ENCODE measurements at places on chromosomes 5 and 9.

DNA sequence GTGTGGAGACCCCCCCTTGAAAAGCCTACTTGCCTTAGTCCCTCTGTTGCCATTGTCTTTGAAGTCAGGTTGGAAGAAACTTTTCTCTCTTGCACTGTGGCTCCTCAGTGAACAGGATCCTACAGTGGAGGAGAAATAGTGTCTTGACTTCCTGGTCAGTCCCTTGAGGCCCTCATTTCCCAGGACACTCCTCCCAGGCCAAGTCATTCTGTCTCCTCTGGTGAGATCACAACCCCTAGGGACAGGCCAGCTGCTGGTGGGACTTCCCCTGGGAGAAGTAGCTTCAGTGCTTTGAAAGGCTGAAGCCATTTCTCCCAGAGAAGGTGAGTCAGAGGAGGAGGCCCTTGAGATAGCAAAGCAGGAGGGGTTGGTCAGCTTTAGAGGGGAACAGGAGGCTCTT lies 10.1 kb upstream of the GRIA1 start:
- no peak for DNase-seq

- no peak for DNase-seq
Measured at GRCh38 chr9:109360771-109361170, 39.9 kb upstream of the EPB41L4B start.

- no peak for DNase-seq
Measured at GRCh38 chr5:16749626-16750025, 132.8 kb upstream of the RETREG1 start.

DNA sequence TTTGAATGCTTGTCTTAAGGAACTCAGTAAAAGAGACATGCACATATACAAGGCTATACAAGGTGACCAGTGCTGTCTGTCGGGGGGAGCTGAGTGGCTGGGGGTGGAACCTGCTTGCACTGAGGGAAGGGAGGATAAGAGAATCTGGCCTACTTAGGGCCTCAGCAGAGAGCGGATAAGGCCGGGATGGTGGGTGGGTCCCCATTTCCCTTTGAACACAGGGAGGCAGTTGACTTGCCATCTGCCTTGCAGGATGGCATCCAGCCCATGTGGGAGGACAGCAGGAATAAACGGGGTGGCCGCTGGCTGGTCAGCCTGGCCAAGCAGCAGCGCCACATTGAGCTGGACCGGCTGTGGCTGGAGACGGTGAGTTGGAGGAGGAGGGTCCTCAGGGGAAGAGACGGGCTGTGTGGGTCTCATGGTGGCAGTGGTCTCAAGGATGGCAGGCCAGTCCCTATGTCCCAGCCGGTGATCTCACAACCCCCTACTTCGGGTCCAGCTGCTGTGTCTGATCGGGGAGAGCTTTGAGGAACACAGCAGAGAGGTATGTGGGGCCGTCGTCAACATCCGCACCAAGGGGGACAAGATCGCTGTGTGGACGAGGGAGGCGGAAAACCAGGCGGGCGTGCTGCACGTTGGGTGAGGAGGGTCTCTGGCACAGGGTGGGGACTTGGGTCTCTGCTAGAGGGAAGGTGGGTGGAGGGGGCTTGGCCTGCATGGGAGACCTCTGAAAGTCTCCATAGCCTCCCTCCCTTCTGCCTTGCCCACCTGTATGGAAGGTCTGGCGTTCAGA lies 2.2 kb upstream of the TSPAN17 start:
- no peak for DNase-seq

DNA sequence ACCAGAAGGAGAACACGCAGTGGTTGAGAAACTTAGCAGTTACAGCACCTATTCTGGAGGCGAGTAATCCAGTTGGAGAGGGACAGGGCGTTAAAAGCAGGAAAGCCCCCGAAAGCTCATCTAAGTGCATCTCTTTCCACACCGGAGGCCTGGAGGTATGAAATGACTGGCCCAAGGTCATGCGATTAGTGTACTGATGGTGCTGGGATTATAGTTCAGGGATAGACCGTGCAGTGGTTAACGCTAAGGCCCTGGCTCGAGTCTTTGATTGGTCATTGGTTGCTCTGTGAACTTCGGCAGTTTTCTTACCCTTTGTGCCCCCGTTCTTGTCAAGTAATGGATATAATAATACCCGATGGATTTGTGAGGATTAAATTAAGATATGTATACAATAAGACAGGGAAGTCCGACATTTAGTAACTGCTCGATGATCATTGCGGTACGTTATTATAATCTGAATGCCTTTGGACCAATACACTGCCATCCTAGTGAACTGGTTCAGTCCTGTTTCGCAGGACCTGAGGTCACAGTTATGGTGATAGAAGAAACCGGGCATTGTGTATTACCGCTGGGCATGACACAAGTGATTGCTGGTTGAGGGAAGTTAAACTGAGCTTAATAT lies 960 bp downstream of the CANX start:
- peak; percentile 74 for DNase-seq

DNA sequence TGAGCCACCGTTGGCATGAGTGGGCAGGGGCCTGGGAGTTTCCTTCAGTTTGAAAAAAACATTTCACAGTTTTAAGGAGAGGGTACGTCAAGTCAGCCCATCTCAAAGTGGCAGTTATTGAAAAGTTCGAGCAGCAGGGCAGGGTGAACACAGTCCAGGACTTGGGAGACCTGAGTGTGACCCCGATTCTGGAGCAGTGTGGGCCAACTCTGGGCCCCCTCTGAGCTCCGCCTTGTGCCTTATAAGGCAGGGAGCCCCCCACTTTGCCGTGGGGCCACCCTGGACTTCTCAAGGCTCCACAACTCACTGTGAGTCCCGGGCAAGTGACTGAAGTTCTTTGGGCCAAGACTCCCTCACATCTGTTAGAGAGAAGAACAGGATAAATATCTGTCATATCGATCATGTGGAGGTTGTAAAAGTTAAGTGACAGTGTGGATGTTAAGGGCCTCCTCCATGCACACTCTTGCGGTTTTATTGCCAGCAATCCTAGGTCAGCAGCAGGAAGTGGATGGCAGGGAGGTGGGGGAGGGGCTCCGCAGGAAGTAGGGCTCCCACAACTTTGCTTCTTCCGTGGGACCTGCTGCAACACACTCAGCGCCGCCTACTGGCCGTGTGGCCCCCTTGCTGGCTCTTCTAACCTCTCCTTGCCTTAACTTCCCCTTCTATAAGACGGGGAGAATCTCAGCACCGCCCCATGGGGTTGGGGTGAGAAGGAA lies 38.4 kb downstream of the HRH2 start:
- DNase-seq: peak; percentile 57

DNA sequence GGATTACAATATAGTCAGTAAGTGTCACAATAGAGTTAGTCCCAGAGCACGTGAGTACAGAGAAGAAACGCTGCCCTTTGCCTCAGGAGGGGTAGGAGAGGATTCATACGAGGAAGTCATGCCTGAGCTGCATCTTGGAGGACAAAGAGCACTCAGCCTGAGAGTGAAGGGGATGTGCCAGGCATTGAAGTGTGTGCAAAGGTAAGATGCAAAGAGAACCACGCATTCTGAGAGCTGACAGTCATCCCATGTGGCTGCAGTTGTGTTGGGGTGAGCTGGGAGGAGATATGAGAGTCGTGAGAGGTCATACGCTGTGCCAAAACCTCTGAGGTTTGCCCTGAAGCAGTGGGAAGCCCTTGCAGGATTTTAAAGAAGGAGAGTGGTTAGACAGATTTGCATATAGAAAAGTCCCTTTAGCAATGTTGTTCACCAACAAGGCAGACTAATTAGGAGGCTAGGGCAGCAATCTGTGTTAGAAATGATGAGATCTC lies 97.5 kb downstream of the PIP5K1B start:
- peak; percentile 79 for DNase-seq

- DNase-seq: no peak
Measured at GRCh38 chr5:150075806-150076205, 10.5 kb downstream of the CSF1R start.

DNA sequence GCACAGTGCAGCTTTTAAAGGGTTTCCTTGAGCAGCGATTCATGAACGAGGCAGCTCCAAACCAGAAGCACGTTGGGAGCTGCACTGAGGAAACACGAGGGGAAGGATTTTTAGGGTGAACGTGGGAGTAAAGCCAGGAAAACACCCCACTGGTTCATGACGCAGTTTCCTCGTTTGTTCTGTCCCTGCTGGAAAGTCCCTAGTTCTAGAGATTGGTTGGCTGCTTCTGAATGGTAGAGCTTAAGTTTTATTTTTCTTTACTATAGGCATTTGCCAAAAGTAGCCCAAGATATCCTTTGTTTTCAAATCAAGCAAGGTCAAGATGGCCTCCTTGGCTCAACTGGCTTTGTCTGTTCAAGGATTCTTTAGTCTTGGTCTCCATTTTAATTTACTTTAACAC lies 116.5 kb upstream of the CACNA1B start:
- DNase-seq: no peak

DNA sequence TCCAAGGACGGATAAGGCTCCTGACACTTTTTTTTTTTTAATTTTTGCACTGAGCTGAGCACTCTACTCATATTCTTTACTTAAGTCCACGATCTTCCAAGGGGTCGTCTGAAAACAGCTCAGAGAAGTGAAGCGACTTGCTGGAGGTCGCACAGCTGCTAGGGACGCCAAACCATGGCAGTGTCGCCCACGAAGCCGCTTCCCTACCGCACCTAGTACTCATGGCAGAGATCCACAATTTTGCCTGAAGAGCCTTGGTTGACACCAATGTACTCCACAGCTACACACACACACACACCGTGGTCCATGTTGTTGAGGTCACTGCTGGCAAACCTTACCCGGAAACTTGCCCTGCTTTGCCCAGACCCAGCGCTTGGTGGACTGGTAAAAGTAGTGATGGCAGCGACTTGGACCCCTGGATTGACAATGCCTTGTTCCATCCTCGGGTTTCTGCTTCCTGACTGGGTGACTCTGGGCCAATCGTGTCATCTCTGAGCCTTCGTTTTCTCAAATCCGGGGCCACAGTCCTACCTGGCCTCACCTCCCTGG lies 521 bp upstream of the SLIT3 start:
- no peak for DNase-seq

- DNase-seq: no peak
Measured at GRCh38 chr5:36734422-36734821, 128.0 kb downstream of the SLC1A3 start.

DNA sequence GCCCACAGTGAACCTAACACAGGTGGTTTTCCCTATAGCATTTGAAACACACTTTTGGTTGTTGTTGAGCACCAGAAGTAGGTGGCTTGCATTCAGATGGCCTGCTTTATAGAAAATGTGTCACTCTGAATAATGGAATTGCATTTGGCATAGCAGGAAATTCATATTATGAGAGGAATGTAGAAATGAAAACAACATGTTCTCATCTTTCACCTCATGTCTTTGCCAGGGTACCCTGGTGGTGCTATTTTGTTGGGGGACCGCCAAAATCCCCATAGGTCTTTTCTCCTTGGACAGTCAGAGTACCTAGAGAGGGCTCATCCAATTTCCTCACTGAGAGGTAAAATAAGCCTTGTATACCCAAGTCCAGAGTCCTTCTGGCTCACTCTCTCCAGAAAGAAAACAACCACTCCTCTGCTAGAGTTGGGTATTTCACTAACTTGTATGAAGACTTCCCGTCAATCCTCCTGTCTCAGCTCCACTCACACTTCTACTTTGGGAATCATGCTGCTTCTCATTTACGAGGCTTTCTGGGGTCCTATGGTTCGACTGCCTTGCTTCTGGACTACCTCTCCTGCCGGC lies 67.4 kb downstream of the MRPS27 start:
- no peak for DNase-seq

DNA sequence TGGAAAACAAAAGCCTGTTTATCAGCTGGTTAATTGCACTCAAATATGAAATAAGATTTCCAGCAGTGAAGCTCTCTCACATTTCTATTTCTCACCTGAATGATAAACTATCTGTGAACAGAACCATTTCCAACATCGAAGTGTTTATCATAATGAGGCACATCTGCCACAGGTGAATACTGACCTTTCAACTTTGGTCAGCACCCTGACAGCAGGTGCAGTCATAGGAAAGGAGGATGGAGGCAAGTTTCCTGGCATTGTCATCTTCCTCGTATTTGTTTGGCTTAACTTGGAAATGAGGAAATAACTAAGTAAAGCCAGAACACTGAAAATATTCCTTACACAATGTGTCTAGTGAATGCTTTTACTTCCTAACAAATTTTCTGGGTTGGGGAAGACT lies 716.4 kb downstream of the NR2F1-AS1 start:
- DNase-seq: no peak

DNA sequence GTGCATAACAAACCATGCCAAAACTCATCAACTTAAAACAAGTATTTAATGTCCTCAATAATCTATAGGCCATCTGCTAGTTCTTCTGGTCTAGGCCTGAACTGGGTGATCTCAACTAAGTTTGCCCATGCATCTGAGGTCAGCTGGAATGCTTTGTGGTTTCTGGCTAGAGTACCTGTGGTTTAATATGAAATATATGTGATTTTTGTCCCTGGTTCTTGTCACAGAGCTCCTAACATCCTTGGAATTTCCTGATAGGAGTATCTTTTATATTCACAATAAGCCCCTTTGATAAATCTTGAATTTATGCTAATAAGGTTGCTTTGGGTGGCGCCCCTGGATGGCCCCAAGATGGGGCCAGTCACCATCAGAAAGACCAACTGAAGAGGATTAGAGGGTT lies 535.9 kb downstream of the DNAH5 start:
- DNase-seq: no peak

- no peak for DNase-seq
Measured at GRCh38 chr5:11322133-11322532, 561.1 kb upstream of the DAP start.

DNA sequence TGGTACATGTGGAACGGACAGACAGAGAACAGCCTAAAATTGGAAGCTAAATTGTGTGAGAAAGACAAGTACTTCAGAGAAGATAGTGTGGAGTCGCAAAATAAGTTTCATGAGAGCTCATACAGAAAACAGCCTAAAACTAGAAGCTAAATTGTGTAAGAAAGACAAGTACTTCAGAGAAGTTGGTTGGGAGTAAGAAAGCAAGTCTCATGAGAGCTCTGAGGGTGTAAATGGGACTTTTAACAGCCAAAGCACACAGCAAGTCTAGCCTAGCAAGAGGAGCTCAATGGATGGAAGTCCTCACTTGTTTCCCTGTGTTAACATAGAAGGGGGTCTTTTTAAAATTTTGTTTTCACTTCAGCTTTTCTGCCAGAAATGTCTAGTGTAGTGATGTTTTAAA lies 93.1 kb downstream of the STK32A start:
- DNase-seq: no peak

DNA sequence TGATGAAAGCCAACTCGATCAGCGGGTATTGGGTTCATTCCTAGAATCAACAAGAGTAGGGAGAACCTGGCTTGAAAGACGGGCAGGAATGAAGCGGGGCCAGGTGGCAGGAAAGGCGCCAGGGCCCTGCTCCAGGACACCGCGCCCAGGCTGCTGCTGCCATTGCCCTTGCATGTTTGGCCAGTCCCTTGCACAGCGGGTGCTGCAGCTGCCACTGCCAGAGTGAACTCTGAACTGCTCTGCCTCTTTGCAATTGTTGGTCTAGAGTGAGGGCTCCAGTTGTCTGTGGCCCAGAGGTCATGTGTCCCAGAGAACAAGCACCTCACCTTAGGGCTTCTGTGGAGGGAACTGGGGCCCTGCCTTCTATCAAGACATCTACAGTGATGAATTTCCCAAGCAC lies 24.0 kb upstream of the CARTPT start:
- no peak for DNase-seq
